ENCODE measurements at places on chromosomes 7 and 10.

DNA sequence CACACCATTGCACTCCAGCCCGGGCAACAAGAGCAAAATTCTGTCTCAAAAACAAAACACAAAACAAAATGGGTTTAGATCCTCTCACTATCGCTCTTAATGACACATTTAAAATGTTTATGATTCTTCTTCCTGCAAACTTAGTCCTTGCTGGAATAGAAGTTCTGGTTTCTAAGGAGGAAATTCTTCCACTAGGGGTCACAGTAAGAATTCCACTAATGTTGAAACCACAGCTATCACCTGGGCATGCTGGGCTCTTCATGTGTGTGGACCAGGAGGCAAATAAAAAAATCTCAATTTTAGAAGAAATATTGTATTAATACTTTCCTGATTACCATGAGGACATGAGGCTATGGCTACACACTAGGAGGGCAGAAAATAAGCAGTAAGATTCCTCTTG lies 915.8 kb downstream of the TYW1 start:
- DNase-seq = no peak

DNA sequence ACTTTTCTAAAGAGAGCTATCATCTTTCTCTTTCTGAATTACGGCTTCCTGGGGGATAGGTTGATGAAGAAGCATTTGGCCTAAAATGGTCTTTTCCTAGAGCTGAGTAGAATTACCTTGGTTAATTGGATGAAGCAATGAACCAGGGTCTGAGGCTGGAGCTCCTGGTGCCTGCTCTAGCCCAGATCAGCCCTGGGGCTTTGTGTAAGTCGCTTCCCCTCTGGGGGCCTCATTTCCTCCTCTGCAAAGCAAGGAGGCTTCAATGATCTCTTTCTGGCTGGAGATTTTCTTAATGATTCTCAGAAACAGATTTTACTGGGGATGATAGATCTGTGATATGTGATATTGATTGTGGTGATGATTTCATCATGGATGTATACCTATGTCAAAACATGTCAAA lies 3.5 kb upstream of the CPA2 start:
- no peak for DNase-seq

- DNase-seq = no peak
These were observed 24.4 kb downstream of the MTURN start for GRCh38 chr7:30159163-30159562.

DNA sequence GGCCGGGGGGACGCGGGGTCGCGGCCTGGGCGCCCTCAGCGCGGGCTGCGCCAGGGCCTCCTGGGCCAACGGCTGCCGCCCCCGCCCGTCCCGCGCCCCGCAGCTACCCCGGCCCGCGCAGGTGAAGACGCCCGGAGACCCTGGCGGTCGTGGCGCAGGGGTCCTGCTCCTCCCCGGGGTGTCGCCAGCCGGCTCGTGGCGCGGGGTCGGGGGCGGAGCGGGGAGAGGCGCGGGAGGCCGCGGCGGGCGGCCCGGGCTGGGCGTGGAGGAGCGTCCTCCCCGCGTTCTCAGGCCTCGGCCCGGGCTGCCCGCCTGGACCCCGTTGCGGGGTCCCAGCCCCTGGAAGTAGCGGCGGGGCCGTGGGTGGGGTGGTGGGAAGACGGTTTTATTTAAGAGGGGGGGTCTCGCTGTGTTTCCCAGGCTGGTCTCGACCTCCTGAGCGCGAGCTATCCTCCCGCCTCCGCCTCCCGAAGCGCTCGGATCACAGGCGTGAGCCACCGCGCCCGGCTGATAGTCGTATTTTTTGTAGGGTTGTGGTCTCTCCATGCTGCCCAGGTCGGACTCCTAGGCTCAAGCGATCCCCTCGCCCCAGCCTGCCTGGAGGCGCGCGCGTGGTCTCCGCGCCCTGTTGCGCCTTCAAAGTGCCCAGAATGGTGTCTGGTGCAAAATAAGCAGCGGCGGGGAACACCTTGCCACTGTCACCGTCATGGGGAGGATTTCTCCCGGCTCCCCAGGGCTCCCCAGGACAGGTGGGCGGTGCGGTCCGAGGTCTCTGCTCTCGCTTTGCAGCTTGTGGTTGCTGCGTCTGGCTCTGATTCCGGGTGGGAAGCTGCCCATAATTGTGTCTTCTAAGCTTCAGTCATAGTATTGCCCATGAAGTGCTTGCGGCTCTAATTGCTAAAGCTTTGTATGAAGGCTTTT lies 15.3 kb upstream of the SUN1 start:
- DNase-seq = peak; percentile 59

- DNase-seq = peak; percentile 99
These were observed 6.1 kb upstream of the NCAPG2 start for GRCh38 chr7:158710651-158711102.

DNA sequence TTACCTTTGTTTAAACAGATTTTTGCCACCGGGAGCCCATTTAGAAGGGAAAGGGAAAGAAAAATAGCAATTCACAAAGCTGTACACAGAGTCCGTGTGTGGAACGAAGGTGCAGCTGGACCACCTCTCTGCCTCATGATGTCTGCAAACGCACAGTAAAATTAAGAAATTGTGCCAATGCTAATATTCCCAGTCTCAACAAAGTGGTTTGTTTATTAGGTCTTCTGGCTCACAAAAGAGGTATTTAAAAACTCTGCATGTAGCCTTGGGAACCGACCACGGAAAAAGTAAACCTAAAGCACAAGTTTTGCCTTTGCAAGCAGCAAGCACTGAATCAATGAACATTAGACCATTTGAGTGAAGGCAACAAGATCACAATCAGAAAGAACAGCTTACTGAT lies 57.7 kb downstream of the CREB3L2 start:
- peak; percentile 62 for DNase-seq

DNA sequence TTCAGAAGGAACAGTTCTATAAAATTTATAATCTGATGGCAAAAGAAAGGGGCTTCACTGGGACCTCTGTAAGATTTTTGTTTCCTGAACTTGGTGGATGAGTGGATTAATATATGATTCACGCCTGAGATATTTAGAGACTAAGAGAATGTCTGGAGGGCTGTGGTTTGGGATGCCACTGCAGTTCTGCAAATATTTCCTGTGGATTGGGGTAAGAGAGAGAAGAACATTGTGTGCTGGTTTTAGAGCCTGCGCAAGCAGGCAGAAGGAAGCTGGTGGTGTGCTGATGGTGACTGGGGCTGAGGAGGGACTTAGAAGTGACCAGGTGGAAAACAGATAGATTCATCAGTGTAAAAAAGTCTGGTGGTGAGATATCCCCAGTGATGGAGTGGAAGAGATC lies 87.0 kb downstream of the SUGCT start:
- DNase-seq = peak; percentile 93

DNA sequence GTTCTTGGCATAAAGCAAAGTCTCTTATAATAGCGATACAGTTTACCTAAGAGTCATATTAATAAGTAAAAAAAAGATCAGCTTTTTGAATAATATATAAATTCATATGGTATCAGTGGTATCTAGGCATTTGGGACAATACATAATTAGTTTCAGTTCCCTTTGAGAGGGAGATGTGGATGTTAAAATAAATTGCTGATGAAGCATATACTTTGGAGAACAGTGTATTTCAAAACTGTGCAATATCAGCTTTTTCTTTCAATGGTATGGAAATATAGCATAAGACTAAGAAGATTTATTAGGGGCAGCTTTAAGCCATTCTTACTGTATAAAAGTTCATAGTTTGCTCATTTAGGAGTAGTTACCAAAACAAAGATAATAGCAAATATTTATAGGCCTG lies 35.5 kb downstream of the MDFIC start:
- DNase-seq = no peak

- DNase-seq = no peak
These were observed 3.7 kb downstream of the TMEM225B start for GRCh38 chr7:99601656-99602310.

DNA sequence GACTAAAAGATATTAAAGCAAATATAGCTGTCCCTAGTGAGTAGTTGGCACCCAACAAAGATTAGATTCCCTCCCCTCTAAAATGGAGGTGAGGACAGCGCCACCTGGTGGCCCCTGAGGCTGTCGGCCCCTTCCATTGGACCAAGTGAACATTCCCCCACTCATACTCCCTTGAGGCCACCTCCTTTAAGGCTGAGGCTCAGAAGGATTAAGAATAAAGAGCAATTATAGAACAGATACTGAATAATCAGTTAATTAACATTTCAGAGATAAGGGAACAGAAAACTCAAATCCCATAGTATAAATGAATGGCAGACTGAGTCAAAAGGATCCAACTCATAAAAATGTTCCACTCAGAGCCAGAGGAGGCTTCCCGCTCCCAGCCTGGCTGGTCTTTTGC lies 130.4 kb upstream of the GHITM start:
- no peak for DNase-seq

GRCh38 chr10:122381680-122382079 lies 7.2 kb downstream of the PLEKHA1 start:
- no peak for DNase-seq

DNA sequence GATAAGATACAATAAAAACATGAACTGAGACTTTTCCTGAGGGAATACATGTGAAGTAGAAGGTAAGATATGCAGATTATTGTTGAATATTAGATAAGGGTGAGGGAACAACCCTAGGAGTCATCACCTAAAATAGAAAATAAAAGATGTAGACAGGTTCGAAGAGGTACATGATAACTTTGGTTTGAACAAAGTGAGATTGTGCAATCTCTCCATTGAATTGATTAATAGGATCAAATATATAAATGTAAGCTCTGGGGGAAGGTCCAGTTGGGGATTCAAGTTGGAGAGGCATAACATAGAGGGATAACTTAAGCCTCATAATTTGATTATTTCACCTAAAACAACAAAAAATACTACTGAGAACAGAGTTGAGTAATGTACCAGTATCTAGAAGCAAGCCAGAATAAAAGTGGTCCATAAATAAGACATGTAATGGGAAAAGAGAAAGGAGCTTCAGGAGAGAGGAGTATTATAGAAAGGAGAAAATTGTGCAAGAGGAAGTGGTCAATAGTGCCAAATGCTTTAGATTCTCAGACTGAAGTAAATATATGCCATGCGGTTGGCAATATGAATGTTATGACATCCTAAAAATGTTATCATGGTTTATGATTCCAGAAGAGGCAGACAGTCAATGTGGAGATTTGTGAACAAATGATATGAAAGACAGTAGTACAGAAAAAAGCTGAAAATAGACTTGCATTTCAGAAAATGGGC lies 282.3 kb upstream of the CHRM2 start:
- no peak for DNase-seq

All from myocyte (in vitro differentiated cells).